ENCODE measurements at places on chromosomes 12 and 14.

GRCh38 chr12:69840727-69841126 is 15.7 kb downstream of the MYRFL start:
- no peak for DNase-seq

- peak; percentile 7 for DNase-seq
These were observed 118.9 kb downstream of the PTCSC3 start for GRCh38 chr14:36057452-36058116.

GRCh38 chr12:2290091-2290490 is 237.3 kb downstream of the CACNA1C start:
- DNase-seq, result no peak

DNA sequence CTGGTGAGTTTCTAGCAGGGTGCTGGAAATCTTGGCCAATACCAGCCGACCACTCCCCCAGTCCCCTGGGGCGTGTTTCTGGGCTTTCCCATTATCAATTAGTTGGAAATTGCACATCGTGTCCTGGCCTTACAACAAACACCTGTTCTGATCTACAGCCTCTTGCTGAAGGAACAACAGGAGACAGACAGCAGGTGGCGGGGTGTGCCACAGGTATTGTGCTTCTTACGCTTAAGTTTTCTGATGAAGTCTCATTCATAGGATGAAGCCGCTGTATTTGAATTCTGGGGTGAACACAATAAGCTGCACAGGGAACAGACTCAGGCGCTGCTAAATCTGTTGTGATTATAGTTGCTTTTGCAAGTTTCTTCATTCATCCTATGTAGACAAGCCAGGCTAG is 703 bp downstream of the HIGD1C start:
- DNase-seq, result no peak

GRCh38 chr12:47337581-47337980 is 257.8 kb upstream of the AMIGO2 start:
- DNase-seq, result no peak

DNA sequence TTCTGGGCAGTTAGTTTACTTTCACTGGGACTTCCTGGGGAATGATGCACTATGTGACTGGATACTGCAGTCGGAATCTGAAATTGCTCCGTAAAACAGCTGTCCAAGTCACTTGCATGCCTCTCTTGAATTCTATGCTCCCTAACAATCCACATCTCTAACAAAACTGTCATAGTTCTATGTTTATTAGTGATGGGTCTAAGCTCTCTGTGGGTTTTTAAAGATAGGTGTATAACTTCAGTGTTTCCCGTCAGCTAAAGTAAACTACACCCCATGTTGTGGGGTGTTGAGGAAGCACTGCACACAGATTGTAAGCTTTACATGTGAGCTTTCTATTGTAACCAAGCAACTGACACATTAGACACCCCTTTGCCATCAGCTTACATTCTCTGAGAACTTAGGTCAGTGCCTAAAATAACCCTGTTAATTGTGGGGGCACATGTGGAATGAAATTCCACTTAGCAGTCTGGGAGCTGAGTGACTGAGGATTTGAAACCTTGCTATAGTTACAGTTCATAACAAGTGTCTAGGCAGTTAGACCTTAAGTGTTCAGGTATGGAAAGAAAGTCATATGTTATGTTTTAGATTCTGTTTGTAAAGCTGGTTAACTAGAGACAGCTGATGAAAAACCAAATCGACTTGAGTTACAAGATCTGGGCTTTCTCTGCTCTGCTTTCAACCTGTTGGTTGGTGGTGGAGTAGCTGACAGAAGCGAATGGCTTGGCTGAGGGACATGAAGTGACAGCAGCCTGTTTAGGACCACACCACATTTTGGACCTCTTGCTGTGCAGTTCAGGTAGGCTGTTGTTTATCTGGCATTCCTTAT is 165.7 kb downstream of the AKAP6 start:
- no peak for DNase-seq

DNA sequence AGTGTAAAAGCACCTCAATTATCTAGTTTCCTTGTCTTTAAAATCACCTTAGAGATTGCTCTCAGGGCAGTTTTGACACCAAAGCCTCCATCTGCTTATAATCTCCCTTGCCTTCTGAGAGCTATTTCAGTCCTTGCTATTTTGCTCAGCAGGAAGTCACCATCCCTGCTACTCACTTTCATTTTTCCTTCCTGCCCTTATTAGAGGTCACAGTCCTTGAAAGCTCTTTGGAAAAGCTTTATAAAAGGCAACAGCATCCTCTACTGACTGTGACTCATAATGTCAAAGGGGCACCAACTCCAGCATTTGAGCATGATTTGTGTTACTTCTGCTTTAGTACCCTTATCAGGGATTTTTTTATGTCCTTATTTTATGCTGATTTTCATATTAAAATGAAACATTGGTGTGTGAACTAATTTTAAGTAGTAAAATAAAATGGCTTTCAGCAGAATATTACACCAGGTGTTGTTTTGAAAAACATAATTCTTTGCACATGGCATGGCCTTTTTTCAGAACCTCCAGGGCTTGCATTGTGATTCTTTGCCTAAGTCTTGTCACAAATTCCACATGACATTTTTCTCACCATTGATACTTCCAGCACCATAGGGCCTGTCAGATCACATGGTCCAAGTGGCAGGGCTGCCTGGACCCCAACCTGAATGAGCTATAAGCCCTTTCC is 213.0 kb downstream of the ADAMTS20 start:
- DNase-seq, result peak; percentile 79

- DNase-seq, result no peak
These were observed 450.2 kb upstream of the MDGA2 start for GRCh38 chr14:48125654-48126053.

- DNase-seq, result peak; percentile 45
These were observed 215.1 kb downstream of the CACNA1C start for GRCh38 chr12:2267703-2268470.

DNA sequence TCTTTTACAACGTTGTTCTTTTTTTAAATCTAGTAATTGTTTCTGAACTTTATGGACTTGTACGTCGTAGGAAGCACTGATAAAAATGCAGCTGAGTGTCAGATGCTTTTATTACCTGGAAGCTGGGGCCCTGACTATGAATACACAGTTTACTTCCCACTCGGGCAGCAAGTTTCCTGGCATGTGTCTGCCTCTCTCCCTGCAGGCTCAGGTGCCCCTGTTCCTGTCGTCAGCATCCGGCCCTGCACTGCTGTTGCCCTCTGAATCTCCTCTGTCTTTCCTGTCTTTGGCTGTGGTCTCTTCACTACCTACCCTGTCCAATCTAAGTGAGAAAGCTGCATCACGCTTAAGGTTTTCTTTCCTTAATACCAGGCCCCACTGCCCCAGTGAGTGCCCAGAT is 75.8 kb downstream of the PELI2 start:
- DNase-seq, result no peak

- no peak for DNase-seq
These were observed 2.0 kb upstream of the DNAJC14 start for GRCh38 chr12:55831447-55831815.

DNA sequence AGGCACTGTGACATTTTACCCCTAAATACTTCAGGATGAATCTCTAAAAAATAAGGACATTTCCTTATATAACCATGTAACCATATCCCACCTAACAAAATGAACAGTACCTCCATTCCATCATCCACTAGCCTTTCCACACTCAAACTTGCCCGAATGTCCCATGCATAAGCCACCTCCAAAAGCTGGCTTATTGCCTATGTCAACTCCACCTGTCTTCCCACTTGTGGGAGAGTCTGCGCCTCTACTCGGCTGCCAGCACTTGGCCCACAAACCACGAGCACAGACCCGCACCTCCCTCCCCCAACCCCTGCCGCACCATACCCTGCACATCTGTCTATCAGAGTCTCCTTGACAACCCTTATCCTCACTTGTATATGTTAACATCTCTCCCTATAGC is 165.8 kb downstream of the CALM1 start:
- DNase-seq, result no peak

- DNase-seq, result peak; percentile 48
These were observed 90.5 kb downstream of the SLC2A13 start for GRCh38 chr12:40015345-40015744.

- DNase-seq, result no peak
These were observed 279.6 kb downstream of the RERGL start for GRCh38 chr12:17810399-17810798.

GRCh38 chr12:116735951-116736599 is 1.8 kb downstream of the SPRING1 start:
- no peak for DNase-seq

GRCh38 chr12:57452937-57453509 is 2.1 kb upstream of the INHBE start:
- DNase-seq, result peak; percentile 73

GRCh38 chr12:132603240-132604150 is 6.9 kb downstream of the LRCOL1 start:
- DNase-seq, result no peak

DNA sequence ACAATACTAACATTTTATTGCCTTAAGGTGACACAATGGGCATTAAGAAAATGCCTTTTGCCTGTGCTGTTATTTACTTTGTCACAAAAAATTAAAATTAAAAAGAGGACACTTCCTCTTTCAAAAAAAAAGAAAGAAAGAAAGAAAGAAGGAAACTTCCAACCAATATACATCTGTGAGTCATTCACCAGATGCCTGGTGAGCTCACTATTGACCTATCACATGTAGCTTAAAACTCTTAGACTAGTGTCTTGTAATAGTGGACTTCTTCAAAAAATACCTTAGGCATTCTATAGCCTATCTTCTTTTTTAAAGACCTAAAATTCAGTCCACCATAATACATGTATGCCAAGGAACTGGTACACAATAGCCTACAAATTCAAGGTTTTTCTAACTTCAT is 4.9 kb upstream of the SOX5 start:
- DNase-seq, result peak; percentile 65

DNA sequence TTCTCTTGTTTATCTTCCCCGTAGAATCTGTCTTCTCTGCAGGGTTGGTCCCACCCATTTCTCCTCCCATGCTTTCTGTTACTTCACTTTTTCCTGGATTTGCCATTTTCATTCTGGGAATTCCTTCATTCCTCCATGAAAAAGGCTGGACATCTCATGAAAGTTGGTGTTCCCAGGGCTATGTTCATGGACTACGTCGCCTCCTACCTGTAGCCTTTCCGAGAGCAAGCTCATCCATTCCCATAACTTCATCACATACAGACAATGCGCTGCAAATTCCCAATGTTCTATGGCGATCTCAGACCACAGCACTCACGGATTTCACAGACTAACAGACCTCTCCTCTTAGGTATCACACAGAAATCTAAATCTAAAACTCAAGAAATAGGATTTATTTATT is 217.1 kb downstream of the EXOC5 start:
- no peak for DNase-seq

GRCh38 chr14:63478010-63478409 is 65.2 kb downstream of the PPP2R5E start:
- DNase-seq, result no peak

DNA sequence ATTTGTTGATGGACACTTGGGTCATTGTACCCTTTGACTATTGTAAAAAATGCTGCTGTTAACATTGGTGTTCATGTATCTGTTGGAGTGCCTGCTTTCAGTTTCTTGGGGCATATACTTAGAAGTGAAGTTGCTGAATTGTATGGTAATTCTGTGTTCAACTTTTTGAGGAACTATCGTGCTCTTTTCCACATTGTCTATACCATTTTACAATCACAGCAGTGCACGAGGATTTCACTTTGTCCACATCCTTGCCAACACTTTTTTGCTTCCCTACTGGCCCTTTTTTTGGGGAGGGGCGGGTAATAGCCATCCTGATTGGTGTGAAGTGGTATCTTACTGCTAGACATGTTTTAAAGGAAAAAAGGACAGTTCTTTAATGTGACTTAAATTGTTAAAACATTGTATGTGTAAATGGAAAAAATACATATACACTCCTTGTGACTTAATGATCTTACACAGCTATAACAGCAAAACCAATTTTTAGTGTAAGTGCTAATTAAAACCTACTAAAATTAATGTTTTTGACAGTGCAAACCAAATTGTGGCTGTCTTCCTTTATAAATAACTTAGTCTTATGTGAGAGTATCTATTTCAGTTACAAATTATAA is 52.7 kb downstream of the WNK1 start:
- DNase-seq, result no peak

- DNase-seq, result no peak
These were observed 93.1 kb upstream of the PKP2 start for GRCh38 chr12:32989705-32990104.

GRCh38 chr12:47804171-47804570 is 15.5 kb downstream of the HDAC7 start:
- no peak for DNase-seq

GRCh38 chr12:68785823-68786222 is 22.2 kb upstream of the MDM2 start:
- DNase-seq, result no peak

DNA sequence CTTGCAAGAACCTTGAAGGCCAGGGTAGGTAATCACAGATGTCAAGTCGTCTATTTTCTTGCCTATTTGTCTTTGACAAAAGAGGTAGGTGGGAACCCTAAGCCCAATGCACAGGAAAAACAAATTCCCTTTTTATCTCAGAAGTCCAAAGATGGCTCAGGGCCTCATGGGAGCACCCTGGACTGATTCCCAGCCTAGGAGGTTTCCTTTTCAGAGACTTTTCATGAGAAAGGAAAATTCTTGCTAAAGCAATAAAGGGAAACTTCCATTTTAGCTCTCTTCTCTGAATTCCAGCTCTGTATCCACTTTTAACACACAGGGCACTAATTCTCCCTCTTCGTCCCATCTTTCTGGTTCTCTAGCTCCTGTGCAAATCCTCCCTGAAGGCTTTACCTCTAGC is 1.2 kb downstream of the ZNF641 start:
- DNase-seq, result no peak

GRCh38 chr12:10557329-10557728 is 51.6 kb downstream of the EIF2S3B start:
- no peak for DNase-seq

DNA sequence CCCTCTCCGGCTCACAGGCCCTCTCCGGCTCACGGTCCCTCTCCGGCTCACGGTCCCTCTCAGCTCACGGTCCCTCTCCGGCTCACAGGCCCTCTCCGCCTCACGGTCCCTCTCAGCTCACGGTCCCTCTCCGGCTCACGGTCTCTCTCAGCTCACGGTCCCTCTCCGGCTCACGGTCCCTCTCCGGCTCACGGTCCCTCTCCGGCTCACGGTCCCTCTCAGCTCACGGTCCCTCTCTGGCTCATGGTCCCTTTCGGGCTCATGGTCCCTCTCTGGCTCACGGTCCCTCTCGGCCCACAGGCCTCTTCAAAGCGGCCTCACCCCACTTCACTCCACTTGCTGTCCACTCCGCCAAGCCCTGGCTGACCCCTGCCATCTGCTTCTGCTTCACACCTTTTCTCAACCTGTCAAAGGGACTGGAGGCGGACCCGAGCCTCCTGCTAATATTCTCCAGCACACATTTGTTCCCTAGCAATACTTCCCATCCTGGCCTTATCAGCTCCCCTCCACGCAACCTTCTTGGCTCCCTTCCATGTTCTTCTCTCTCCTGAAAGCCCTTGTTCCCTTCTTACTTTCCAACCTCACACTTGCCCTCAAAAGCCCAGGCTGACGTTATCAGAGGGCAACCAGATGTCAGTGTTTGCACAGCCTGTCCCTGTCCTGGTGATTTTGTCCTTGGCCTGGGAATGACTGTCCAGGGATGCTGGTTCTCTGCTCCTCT is 176.7 kb downstream of the CALM1 start:
- DNase-seq, result no peak

All from HCEC 1CT (cell line).